Neural crest cell (in vitro differentiated cells): ENCODE measurements at places on chromosomes 2 and 18. TPM values are rescaled to one million over a fixed set of nuclear protein-coding genes. Genes with fewer than 3 reads are reported as not detected.

DNA sequence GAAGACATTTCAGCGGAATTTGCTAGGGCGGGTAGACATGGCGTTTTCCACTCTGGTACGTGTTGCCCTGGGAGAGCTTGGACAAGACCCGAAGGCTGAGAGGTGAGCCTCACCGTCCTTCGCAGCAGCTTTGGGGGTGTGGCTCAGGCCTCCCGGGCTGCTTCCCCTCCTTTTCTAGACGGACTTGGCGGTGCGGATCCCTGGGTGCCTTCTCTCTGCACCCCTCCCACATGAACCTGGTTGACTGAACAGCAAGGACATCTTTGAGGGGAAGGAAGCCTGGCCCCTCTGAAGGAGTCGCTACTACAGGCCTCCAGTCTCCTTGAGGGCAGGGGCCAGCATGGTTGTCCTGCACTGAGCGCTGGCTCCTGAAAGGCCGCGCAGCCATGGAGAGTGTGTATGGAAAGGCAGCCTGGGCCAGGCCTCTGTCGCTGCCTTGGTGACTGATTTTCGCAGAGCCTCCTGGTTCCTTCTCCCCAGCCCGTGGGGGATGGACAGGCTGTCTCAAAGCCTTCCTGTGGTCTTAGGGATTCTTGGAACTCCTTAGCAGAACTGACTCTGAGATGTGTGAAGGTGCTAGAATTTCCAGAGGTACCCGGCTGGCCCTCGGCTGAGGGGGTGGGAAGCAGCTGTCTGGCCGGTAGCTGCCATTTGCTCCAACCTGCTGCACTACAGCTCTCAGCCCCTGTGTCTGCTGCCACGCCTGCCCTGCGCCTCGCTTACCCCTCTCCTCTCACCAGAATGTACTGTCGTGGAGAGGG is 9.9 kb downstream of the CNNM4 start:
- no peaks in the 10 kb centered on the region for H3K27me3 ChIP-seq
- no peak overlapping the region for H3K27ac ChIP-seq
- no peaks in the 10 kb centered on the region for H3K36me3 ChIP-seq
- no peak for DNase-seq

- DNase-seq = no peak
- H3K27me3 ChIP-seq = no peaks in the 10 kb centered on the region
- H3K4me3 ChIP-seq = no peak overlapping the region
- no peaks in the 10 kb centered on the region for H3K36me3 ChIP-seq
- peaks cover 46% of the 10 kb centered on the region for H3K4me1 ChIP-seq
These were observed 61.3 kb downstream of the SPRED2 start for GRCh38 chr2:65371074-65371434.

DNA sequence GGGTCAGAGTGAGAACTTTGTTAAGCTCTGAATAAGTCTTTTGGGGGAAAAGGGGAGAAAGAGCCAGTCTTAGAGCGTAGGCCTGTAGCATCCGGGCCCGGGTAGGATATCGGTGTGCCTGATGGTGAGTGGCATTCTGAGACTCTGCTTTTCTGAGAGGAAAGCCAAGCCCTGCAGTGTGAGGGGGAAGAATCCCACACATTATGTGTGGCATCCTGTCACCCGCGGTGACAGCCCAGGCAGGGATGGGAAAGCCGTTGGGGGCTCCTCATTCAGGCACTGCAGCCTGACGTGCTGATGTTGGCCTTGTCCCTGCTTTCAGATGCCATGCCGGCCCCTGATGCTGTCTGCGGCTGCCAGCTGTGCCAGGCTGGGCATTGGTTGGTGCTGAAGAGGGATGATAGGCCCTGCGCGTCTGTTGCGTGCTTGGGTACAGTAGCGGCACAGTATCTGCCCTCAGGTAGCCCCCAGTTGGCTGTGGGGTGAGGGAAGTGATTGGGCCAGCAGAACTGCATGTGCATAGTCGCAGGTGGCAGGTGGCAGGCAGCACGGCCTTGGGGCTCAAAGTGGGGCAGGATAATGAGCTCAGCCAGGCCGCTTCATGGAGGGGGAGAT is 37.6 kb downstream of the GLI2 start:
- peaks cover 40% of the 10 kb centered on the region for H3K4me1 ChIP-seq
- no peak for DNase-seq
- H3K4me3 ChIP-seq = no peak overlapping the region
- H3K27ac ChIP-seq = no peak overlapping the region
- no peaks in the 10 kb centered on the region for H3K36me3 ChIP-seq

- no peak for DNase-seq
- H3K4me1 ChIP-seq = peaks cover 44% of the 10 kb centered on the region
- H3K27ac ChIP-seq = peak overlapping the region; percentile 72
- no peaks in the 10 kb centered on the region for H3K27me3 ChIP-seq
- no peaks in the 10 kb centered on the region for H3K36me3 ChIP-seq
These were observed 121.9 kb downstream of the HDAC4 start for GRCh38 chr2:239278941-239279365.

- peaks cover 2% of the 10 kb centered on the region for H3K27me3 ChIP-seq
- H3K27ac ChIP-seq = no peak overlapping the region
- no peak overlapping the region for H3K4me3 ChIP-seq
- H3K4me1 ChIP-seq = peaks cover 10% of the 10 kb centered on the region
- no peaks in the 10 kb centered on the region for H3K36me3 ChIP-seq
- no peak for DNase-seq
These were observed 54.3 kb downstream of the EDAR start for GRCh38 chr2:108934583-108935245.

- no peak overlapping the region for H3K27ac ChIP-seq
- no peaks in the 10 kb centered on the region for H3K36me3 ChIP-seq
- no peaks in the 10 kb centered on the region for H3K4me1 ChIP-seq
These were observed 1073.4 kb upstream of the ZEB2 start for GRCh38 chr2:145593280-145593679.

- H3K27me3 ChIP-seq = no peaks in the 10 kb centered on the region
- H3K4me3 ChIP-seq = no peak overlapping the region
- no peak for DNase-seq
- H3K36me3 ChIP-seq = peaks cover 17% of the 10 kb centered on the region
- H3K27ac ChIP-seq = no peak overlapping the region
These were observed 19.0 kb downstream of the USP39 start for GRCh38 chr2:85635011-85635410.

DNA sequence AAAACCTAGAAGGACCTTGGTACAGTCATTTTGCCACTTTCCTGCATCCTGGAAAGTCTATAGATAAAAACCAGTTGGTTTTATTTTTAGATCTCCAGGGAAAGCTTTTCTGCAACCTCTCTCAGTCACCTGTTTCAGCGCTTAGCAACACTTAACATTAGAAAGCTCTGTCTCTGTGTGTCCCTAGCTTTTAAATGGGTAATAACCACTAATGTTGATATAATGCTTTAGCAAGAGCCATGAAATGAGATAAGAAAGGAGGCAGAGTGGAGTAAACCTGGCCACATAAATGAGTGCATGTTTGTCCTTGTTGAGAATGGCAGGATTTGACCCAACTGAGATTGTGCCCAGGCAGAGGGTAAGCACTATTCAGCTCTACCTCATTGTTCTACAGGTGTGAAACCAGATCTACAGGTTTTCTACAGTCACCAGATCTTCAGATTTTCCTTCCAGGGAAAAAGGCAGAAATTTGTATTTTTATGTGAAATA is 44.8 kb downstream of the MARCHF4 start:
- peaks cover 6% of the 10 kb centered on the region for H3K36me3 ChIP-seq
- no peaks in the 10 kb centered on the region for H3K27me3 ChIP-seq
- no peaks in the 10 kb centered on the region for H3K4me1 ChIP-seq

GRCh38 chr2:85922199-85922598 is 33.4 kb upstream of the ST3GAL5 start:
- H3K36me3 ChIP-seq = no peaks in the 10 kb centered on the region
- no peak overlapping the region for H3K27ac ChIP-seq
- H3K4me1 ChIP-seq = peaks cover 26% of the 10 kb centered on the region
- H3K27me3 ChIP-seq = no peaks in the 10 kb centered on the region
- DNase-seq = no peak

DNA sequence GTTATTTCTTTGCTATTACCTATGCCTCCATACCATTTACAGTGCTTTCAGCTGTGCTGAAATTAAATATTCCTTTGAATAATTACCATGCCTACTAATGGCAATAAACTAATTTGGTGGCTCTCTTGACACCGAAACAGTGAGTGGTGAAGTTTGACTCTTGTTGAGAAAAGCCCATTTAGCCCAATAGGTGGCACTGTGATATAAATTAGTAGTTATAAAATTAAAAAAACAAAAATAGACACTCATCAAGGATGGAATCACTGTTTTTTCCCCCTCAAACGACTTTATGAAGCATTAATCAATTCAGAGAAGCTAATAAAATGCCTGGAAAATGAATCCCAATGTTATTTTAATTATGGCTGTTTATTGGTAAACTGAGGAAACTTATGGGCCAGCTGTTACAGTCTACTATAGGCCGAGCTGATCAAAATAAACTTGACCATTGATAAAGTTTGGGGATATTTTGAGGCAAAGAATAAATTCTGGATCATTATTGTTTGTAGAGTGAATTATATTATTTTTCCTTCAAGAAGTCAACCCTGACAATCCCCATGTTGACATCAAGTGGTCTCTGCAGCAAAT is 339.6 kb downstream of the TRIB2 start:
- H3K36me3 ChIP-seq = no peaks in the 10 kb centered on the region
- DNase-seq = no peak
- H3K4me3 ChIP-seq = no peak overlapping the region
- H3K4me1 ChIP-seq = no peaks in the 10 kb centered on the region
- no peak overlapping the region for H3K27ac ChIP-seq
- H3K27me3 ChIP-seq = peaks cover 10% of the 10 kb centered on the region

DNA sequence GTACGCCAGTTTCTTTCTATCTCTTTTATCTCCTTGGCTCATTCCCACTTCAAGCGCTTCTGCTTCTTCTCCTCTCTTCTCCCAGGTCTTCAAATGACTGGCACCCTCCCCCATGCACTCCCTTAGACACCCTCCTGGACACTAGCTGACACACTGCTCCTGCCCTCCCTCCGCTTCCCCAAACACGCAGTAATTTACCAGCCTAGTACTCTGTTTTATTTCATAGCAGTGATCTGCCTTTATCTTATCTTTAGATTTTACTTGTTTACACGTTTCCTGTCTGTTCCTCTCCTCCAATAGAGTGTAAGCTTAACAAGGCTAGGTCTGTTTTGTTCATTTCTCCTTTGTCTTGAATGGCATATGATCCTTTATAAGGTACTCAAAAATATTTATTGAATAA is 93.9 kb downstream of the SCN3A start:
- no peak for DNase-seq
- no peak overlapping the region for H3K27ac ChIP-seq
- H3K4me3 ChIP-seq = no peak overlapping the region

Gene NOSTRIN
- total RNA-seq = not detected in 2 replicates

Gene DTNA
- 11.3 and 13.3 TPM in 2 replicates for total RNA-seq

Gene SP9
- total RNA-seq = 1.9 TPM in 2 replicates

Gene ACADL
- total RNA-seq = 0.35 TPM in 1 of 2 replicates, not detected in the other

Gene DCC
- total RNA-seq = 10.1 and 11.3 TPM in 2 replicates
